ENCODE measurements at places on chromosomes 16 and 17.
A peak's percentile ranks its signal among the peaks of the same experiment; 100 is the strongest.

DNA sequence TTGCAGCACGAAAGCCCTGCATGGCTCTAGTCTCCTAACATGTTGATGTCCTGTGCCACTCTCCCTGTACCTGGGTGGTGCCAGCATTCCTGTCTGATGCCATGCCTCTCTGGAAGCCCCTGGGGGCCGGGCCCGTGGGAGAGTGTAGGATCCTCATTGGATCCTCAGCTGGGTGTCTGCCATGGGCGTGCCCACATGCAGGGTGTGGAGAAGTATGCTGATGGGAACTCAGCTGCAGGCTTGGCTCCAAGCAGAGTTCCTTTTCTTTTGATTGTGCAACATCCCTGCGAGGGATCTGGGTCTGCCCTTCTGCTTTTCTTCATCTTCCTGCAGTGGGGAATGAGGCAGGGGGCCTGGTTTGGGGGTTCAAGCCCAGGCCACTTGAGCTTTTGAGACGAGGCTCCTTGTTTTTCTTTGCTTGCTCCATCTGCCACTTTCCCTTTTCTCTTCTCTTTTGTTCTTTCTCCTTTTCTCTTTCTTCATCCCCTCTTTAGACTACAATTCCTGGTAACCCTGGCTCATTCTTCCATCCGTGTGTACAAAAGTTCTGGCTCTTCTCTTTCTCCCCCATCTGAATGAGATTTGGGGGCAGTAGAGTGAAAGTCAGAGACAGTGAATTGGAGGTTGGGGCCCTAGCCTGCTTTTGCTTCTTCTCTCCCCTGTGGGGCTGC lies 32.9 kb downstream of the KSR1 start:
- DNase-seq, result peak; percentile 61

- DNase-seq, result no peak
Observed at GRCh38 chr17:17892731-17893130, 55.9 kb upstream of the SREBF1 start.

DNA sequence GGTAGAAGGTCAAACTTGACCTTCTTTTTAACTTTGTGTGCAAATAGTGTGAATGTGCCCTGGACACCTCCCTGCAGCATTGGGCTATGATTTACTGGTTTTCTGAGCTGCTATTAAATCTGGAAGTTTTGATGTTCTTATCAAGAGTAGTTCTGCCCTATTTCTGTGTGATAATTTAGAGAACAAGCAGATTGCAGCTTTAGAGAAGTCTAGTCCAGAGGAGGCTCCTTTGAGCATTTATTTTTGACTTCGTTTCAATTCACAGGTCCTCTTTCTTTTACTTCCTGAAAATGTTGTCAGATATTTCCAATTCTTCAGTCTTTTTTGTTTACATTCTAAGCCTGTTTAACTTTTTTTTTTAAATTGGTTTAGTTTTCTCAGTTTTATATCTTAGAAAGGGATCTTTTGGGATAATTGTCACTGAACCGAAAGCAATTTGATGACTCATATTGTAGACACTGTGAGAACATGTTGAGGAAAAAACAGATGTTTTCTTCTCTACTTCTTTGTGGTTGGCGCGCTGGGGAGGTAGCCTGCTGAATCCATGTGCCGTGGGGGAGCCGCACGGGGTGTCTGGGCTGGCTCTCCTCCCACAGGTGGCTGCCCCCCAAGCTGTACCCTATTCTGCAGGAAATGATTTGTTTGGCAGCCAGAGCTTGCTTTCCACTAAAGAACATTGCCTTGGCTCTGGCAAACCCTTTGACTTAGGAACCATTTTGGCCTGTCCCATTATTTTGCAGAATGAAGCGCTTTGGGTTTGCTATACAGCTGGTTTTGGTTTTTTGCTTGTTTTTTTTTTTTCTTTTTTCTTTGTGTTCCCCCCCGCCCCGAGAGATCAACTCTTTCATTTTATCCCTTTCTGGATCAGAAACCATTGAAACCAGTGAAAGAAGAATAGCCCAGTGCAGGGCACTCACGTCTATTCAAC lies 53.4 kb downstream of the MFSD11 start:
- DNase-seq, result peak; percentile 27

DNA sequence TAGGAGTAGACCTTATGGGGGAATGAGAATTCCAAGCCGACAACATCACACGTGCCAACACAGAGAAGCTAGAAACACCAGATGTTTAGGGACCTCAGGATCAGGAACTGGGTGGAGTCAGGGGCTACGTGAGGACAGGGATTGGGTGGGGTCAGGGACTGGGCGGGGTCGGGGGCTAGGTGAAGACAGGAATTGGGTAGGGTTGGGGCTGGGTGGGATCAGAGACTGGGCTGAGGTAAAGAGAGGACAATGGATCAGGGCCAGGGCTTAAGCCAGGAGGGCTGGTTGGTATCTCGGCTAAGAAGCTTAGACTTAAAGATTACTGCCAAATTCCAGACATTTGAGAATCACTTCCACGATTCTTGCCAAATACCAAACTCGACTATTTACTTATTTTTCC lies 11.6 kb downstream of the TEKT5 start:
- no peak for DNase-seq

GRCh38 chr16:75921281-75921680 lies 195.0 kb upstream of the CPHXL start:
- DNase-seq, result no peak

GRCh38 chr16:16017812-16018211 lies 68.4 kb downstream of the ABCC1 start:
- DNase-seq, result no peak

- DNase-seq, result no peak
Observed at GRCh38 chr16:86783636-86784626, 205.6 kb downstream of the FOXL1 start.

DNA sequence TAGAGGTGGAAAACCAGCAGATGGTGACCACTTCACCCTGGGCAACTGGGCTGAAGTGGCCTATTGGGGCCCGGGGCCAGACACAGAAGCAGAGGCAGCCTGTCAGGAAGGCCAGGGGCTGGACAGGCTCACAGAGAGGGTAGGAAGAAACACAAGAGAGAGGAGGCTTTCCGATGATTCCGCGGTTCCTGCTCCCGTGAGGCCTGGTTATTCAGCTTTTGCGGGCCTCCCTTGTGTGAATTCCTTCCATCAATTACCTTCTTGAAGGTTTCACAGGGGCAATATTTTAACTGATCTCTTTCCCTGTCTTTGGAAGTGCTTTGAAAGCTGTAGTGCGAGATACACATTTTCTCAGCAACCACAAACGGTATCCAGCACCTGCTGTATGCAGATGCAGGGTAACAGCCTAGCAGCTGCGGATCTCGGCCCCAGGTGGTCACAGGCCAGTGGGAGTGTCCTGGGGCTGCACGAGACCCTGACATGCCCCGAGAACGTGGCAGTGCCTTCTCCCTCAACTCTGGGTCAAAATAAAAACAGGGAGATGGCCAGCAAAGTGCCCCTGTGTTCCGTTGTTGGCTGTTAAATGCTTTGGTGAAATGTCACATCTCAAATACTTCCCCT lies 11.6 kb upstream of the CMIP start:
- no peak for DNase-seq

GRCh38 chr17:43389046-43389947 lies 9.5 kb upstream of the ARL4D start:
- DNase-seq, result peak; percentile 87
